ENCODE measurements at places on chromosomes 5 and 9. TPM values are rescaled to one million over a fixed set of nuclear protein-coding genes. Genes with fewer than 3 reads are reported as not detected.

TLX3 gene
- total RNA-seq = not detected

ANKRD55 gene
- total RNA-seq = not detected

MYOT gene
- total RNA-seq = 0.11 TPM

GRCh38 chr5:144292029-144292428, 121.4 kb downstream of the KCTD16 start:
- ATAC-seq = no peak

GRCh38 chr5:10624206-10624605, 60.3 kb downstream of the ANKRD33B start:
- ATAC-seq = no peak

KCNV2 gene
- total RNA-seq = 3.3 TPM

LCP2 gene
- not detected for total RNA-seq

GRCh38 chr5:134236318-134236717, 10.4 kb upstream of the PPP2CA start:
- no peak for ATAC-seq

GABRA1 gene
- total RNA-seq = 0.20 TPM

PTBP3 gene
- total RNA-seq = 53.0 TPM

KIAA0825 gene
- 3.6 TPM for total RNA-seq

Measured in motor neuron (in vitro differentiated cells).